ENCODE measurements at places on chromosomes 16 and 17. TPM values are rescaled to one million over a fixed set of nuclear protein-coding genes. Genes with fewer than 3 reads are reported as not detected.
A peak's percentile ranks its signal among the peaks of the same experiment; 100 is the strongest.

- no peak for DNase-seq
These were observed 83.8 kb upstream of the HS3ST4 start for GRCh38 chr16:25608002-25608401.

GRCh38 chr16:58016840-58017446 is 8.6 kb upstream of the MMP15 start:
- DNase-seq = no peak

- peak; percentile 45 for DNase-seq
These were observed 12.0 kb downstream of the ARL4D start for GRCh38 chr17:43410557-43411368.

DNA sequence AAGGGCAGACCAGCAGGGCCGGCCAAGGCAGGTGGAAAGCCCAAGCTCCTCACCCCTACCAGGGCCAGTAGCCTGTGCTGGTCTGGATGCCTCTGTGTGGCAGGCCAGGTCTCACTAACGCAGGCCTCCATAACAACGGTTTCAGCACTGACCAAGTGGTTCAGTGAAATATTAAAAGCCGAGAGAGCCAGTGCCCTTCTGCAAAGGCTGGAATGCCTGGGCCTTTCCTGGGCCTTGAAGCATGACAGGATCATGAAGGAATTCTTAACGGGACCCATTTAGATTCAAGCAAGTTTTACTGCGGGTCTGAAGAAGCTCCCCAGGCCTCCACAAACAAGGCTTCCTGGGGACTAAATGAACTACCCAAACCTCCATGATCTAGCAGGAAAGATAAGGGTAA is 16.3 kb downstream of the ADAD2 start:
- no peak for DNase-seq

HIGD1B gene
- 3.6 TPM for polyA plus RNA-seq

KRTAP4-9 gene
- not detected for polyA plus RNA-seq

DNA sequence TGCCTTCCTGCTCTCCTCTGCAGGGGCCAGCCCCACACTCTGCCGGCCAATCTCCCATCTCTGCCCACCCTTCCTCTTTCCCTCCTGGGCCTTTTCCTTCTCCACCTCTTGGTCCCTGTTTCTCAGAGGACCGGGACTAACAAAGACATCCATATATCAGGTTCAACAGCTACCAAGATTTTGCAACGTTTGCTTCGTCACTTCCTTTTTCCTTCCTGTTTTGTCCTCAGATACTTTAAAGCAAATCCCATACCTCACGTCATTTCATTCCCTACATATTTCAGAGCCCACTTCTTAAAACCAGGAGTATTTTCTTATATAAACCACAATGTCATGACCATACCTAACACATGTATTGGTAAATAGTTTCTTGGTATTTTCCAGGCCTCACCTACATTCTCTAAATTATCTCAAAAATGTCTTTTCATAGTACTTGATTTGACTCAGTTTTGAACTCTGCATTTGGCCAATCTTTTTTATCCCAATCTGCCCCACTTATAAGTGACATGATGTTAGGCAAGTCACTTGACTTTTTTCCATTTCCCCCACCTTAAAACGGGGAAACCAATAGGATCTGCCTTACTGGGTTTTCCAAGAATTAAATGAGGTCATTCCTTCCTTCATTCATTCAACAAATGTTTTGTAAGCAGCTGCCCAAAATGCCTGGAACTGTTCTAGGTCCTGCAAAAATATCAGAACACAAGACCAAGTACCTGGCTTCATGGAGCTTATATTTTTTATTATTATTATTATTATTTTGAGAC is 7.2 kb upstream of the USP10 start:
- DNase-seq = peak; percentile 18

DNA sequence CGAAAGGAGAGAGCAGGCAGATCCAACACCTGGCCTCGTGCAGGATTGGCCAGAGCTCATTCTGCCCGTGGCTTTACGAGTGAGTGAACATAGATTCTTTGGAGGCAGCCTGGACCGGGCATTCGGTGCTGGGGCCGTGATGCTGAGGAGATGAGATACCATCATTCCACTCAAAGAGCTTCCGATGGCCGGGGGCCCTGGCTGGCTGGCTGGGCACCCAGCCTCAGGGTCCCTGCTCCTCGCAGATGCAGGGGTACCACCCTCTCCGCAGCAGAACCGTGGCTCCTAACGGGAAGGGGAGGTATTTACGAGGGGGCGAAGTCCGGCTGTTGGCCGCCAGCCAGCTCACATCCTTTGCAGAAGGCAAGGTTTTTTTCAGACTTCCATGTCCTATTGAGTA is 66.1 kb upstream of the FOXF1 start:
- DNase-seq = no peak

C1QTNF1 gene
- 10.9 TPM for polyA plus RNA-seq

CTF1 gene
- 9.6 TPM for polyA plus RNA-seq

TNP2 gene
- polyA plus RNA-seq = not detected

GRCh38 chr16:87947356-87948118 is 3.7 kb upstream of the BANP start:
- DNase-seq = no peak

TRPV3 gene
- polyA plus RNA-seq = 1.7 TPM

LGALS9B gene
- polyA plus RNA-seq = not detected

GALR2 gene
- not detected for polyA plus RNA-seq

- DNase-seq = peak; percentile 70
These were observed 3.7 kb upstream of the C16orf78 start for GRCh38 chr16:49369651-49370611.

All from muscle of leg (tissue), 16 donors.